HFFc6 (cell line): ENCODE measurements at places on chromosomes 2 and 18.

- H3K36me3 ChIP-seq = no peaks in the 10 kb centered on the region
- H3K4me3 ChIP-seq = no peak overlapping the region
- H3K27ac ChIP-seq = no peak overlapping the region
- H3K4me1 ChIP-seq = no peaks in the 10 kb centered on the region
- peak; percentile 19 for DNase-seq
Measured at GRCh38 chr18:32383050-32383819, 87.4 kb downstream of the GAREM1 start.

- H3K36me3 ChIP-seq = peaks cover 16% of the 10 kb centered on the region
- H3K4me3 ChIP-seq = peak overlapping the region; percentile 21
- H3K27ac ChIP-seq = peak overlapping the region; percentile 50
Measured at GRCh38 chr2:64594226-64594989, 59.3 kb downstream of the SERTAD2 start.

GRCh38 chr18:55421615-55422419 lies 166.2 kb downstream of the TCF4 start:
- H3K4me3 ChIP-seq = peak overlapping the region; percentile 89
- H3K36me3 ChIP-seq = no peaks in the 10 kb centered on the region
- peak overlapping the region; percentile 93 for H3K27ac ChIP-seq
- H3K27me3 ChIP-seq = peaks cover 6% of the 10 kb centered on the region; the same call in 1 of the 2 replicates
- peaks cover 82% of the 10 kb centered on the region for H3K4me1 ChIP-seq

DNA sequence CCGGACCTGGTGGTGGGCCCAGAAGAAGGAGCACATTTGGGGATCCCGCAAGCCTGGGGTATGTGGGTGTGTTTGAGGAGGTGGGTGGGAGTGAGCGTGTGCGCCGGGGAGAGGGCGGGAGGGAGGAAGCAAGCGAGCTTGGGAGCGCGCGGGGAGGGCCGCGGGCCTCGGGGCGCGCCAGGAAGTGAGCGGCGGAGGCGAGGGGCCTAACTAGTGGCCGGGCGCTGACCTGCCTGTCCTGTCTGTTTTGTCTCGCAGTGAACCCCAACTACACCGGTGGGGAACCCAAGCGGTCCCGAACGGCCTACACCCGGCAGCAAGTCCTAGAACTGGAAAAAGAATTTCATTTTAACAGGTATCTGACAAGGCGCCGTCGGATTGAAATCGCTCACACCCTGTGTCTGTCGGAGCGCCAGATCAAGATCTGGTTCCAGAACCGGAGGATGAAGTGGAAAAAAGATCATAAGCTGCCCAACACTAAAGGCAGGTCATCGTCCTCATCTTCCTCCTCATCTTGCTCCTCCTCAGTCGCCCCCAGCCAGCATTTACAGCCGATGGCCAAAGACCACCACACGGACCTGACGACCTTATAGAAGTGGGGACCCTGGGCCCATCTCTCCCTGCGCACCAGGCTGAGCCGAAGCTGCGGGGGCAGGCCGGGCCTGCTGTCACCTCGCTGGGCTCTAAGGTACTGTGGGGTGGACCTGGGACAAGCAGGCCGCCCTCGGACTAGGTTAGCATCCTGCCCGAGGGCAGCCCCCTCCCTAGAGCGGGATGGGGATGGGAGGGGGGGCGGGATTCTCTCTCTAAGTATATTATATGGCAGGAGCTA lies 1.2 kb downstream of the HOXD4 start:
- DNase-seq = no peak
- H3K4me3 ChIP-seq = no peak overlapping the region; the same call in 1 of the 2 replicates
- H3K27me3 ChIP-seq = peaks cover 64% of the 10 kb centered on the region
- no peak overlapping the region for H3K27ac ChIP-seq

DNA sequence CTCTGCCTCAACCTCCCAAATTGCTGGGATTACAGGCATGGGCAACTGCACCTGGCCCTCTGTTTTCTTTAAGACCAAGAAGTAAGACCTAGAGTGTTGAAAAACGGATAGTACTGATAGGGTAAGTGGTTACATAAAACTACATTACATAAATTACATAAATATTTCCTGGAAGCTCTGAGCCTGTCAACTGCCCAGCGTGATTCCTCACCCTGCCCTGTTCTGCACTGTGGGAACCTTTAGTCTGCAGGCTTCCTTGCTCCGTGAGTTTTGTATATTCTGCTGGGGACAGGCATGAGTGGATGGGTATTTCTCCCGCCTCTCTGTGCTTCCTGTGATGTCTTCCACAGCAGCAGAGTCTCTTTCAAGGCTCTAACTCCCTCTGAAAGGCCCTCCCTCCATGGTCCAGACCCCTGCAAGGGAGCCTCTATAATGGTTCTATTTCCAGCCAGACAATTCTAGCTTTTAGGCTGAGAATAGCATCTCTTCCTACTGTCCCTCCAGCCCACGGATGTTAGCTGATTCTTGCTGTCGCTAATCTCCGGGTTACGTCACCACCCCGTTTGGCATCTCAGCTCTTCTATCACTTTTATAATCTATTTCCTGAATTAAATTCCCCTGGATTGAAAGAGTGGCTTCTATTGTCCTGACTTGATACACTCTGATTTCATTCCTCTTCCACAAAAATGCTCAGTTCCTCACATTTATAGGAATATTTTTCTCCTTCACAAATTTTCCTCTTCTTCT lies 49.5 kb upstream of the PLEKHM3 start:
- DNase-seq = no peak
- no peaks in the 10 kb centered on the region for H3K36me3 ChIP-seq
- H3K4me1 ChIP-seq = peaks cover 8% of the 10 kb centered on the region
- H3K4me3 ChIP-seq = no peak overlapping the region
- no peak overlapping the region for H3K27ac ChIP-seq
- peaks cover 11% of the 10 kb centered on the region for H3K27me3 ChIP-seq
